Effector CD4-positive, alpha-beta T cell (primary cell): ENCODE measurements at places on chromosomes 6 and 20.

DNA sequence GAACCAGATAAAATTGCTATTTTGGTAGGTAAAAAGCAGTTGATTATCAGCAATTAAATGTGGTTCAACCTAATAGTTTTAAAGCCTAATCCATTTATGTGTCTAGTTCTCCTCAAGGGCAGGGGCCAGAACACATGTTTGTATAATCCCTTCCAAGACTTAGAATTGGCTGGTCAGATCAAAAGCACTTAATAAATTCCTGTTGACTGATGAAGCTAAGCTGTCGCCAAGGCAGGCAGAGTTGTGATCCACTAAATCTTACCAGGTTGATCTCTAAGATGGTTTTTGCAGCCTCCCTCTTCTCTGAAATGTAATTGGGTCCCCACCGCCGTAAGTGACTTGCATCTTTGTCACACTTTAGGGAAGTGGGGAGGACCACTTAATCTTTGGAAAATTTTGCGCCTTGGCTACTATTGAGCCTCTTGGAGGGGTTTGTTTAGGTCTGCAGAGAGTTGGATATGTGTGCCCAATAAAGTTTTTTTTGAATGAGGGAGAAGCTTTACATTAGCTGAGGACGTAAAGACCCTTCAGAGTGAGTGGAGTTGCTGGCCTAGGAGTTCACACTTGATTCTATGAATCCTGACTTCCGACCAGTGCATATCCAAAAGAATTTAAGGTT lies 65.9 kb downstream of the PHF20 start:
- DNase-seq, result no peak

DNA sequence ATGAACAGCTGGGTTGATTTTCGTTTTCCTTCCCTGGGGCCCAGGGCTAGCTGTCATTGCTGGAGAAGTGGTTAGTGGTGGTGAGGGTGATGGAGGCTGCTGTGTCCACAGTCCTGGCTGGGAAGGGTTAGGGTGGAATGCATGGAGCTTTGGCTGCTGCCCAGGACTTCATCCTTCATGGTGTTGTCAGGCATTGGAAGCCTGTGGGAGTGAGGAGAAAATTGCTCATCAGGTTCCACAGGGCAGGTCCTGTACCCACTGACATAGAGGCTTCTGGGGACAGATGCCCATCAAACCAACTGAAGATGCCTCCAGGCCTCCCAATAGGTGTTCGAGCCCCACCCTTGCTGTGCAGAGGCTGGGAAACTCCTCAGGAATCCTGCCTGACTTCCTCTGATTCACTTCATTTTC lies 262.4 kb upstream of the SUPT3H start:
- DNase-seq, result no peak

DNA sequence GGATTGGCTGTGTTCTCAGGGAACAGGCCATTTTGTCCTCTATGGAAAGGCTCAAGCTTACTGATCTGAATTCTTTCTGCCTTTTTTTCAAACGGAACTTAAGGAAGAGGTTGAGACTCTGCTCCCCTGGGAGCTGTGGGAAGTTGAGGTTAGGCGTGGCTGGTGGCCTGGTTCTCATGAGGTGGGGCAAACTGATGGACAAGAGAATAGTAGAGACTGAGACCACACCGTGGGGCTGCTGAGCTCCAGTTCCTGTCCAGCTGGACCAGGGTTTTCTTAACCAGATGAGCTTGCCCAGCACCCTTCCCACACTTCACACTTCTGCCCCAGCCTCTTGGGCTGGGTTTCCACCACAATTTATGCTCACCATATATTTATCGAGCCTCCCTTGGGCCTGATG lies 6.1 kb downstream of the AP5S1 start:
- no peak for DNase-seq

DNA sequence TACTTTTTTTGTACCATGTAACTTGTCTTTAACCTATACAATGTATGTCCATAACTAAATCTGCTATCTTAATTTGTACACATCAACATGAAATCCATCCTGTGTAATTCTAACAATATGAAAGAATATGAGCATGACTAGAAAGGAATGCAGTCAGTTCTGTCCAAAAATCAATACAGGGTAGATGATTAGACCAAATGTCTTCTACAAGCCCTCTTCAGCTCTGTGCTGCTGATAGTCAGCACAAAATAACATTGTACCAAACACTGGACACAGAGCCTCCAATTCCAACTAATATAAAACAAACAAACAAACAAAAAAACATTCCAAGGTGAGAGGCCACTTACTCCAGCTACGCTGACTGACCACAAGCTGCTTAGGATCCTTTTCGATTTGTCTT lies 301.4 kb upstream of the IRAK1BP1 start:
- DNase-seq, result no peak

DNA sequence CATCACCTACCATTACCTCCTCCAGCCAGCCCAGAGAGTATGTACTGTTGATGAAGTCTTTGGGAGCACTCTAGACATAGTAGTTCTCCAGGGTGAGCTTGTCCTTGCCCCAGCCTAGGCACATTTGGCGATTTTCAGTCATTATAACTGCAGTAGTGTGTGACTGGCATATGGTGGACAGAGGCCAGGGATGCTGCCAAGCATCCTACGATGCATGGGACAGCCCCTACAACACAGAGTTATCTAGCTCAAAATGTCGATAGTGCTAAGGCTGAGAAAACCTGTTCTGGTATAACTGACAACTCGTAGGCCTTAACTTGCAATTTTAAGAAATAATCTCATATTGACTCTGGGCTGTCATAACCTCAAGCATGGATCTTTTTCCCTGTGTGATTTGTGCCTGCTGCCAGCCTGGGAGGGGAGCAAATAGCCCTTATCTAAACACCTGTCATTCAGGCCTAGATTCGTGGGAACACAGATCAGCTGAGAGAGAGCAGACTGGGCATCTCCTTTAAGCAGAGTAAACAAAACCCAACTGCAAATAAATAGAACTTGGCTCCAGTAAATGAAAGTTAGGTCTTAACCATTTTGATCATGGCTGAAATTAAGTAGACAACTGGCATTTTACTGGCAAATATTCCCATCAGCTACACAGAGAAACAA lies 102.6 kb downstream of the SPTLC3 start:
- DNase-seq, result no peak

DNA sequence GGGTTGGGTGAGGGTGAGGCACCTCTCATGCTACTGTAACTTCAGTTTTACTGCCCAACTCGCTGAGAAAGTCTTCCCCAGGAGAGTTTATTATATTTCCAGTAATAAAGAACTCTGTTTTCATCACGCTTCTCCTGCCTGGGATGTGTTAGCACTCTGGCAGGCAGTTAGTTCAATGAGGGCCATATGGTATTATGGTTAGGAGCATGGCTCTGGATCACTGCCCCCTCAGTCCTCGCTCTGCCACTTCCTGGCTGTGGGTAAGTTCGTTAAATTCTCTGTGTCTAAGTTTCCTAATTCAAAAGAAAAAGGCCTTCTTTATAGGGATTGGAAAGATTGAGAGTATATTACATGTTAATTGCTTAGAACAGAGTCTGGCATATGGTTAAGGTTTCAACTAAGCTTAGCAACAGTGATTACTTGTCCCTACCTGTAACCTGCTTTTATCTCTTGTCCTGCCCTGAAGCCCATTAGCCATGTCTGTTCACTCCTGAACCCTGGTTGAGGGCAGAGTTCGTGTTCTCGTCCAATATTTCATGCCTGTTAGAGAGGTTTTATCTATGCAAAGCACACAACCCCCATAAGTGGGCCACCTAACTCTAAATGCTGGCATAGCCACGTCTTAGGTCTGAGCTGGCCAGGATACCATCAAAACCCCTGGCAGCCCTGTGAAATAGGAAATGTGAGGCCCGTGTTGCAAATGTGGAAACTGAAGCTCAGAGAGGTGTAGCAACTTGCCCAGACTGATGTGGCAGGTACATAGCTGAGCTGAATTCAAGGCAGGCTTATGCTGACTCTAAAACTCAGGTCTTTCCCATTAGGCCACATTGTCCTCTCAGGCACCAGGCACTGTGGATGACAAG lies 342.5 kb upstream of the JARID2 start:
- no peak for DNase-seq

DNA sequence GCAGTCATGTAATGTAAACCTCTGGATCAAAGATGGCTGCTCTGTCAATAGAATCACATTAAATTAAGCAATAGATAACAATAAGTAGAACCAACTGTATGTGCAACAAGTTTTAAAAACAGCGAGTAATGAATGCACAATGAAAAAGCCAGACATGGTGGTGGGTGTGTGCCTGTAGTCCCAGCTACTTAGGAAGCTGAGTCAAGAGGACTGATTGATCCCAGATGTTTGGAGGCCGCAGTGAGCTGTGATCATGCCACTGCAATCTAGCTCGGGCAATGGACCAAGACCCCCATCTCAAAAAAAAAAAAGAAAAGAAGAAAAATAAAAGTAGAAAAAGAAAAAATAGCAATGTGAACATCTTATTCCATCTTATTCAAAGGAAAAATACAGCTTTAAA lies 558.7 kb upstream of the MMS22L start:
- DNase-seq, result no peak

DNA sequence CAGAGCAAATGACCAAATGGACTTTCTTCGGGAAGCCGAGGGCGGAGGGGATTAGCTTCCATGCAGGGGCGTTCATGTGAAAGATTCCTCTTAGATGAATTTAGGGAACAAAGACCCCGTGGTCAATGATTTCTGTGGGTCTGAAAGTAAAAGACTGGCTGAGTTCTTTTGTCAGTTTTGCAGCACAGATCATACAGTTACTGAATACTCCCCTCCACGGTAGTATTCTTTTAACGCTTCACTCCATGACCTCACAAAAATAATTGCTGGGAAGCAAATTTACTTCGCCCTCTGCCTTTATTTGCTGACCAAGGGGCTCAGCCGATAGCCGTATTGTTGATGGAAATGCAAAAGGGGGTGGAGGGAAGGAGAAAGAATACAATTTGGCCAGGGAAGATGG lies 86.0 kb upstream of the SALL4 start:
- no peak for DNase-seq

- no peak for DNase-seq
These were observed 94.2 kb downstream of the RREB1 start for GRCh38 chr6:7201732-7202541.

DNA sequence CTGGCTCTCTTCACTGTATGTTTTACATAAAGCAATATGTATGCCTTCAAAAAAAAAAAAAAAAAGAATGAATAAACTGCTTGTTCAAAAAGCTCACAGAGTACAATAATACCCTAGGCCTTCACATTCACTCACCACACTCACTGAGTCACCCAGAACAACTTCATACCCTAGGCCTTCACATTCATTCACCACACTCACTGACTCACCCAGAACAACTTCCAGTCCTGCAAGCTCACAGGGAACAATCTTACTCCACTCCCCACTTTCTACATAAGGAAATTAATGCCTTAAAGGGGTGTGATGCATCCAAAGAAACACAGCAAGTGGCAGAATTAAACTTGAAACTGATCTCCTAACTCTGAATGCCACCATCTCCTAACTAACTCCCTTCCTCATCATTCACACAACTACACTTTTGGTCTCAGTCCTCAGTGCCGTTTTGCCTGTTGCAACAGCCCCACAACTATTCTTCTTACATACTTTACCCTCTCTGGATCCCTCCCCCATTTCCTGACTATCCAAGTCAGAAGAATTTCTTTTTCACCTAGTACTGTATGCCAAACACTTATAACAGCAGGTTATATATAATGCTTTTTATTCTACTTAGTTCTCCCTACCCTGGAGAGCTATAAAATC lies 34.2 kb downstream of the NHSL1 start:
- DNase-seq, result no peak

GRCh38 chr6:133046576-133046975 lies 194.6 kb upstream of the EYA4 start:
- DNase-seq, result no peak

DNA sequence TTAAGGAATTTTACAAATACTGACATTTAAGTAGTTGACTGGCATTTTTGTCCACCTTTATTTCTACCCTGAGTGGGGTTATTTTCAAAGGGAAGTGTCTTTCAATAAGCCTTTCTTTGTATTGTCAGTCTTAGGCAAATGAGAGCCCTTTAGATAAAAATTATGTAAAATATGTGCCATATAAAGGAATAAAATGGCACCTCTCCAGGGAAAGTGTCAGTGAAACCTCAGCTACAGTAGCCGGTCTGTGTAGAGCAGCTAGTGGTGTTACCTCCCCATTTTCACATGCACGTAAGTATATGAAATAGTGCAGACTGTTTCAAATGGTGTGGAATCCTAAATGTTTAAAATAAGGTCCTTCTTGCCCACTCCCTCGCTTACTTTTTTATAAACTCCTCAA lies 5.0 kb downstream of the FAM217B start:
- DNase-seq, result no peak

- no peak for DNase-seq
These were observed 61.6 kb downstream of the RPRD1B start for GRCh38 chr20:38095017-38095686.

DNA sequence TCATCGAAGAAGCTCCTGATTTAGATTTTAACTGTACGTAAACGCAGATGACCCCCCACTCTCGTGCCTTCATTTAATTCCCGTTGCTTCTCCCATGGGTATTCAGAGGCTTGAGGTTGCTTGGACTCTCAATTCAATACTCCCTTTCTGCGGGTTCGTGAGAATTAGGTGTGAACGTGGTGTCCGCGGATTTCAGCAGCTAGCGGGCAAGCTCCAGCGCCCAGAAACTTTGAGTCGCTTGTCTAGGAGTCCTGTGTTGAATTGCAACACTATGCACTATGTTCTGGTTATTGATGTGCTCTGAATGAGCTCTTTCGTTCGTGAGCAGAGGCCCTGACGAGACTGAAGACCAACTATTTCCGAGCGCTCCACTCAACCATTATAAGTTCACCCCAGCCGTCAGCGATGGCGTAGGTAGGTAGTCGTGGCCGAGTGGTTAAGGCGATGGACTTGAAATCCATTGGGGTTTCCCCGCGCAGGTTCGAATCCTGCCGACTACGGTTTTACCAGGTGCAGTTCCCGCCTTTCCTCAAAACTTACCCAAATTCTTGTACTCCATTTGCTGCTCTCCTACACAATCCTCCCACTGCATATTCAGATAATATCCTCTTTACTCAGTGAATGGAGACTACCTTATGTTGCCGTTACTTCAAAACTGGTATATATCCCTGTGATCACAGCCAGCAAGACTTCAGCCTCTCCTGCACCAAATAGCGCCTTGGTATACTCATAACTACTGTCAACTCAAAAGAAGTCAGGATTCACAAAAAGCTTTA lies 72.6 kb upstream of the ZNF184 start:
- no peak for DNase-seq

DNA sequence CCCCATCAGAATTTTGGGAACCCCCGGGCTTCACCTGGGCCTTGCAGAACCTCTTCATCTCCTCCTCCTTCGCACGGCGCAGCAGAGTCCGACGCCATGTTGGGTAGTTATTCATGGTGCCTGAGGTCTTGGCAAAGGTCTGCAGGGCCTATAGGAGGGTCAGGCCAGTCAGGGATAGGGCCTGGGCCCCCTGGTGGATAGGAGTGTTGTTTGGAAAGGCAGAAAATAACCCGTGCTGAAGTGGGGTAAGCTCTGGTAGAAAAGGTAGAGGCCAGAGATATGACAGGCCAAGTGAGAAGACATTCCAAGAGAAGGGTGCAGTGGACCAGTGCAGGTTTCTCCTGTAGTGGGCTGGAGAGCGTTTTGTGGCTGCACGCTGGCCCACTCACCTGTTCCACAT lies 4.9 kb downstream of the SMPD2 start:
- no peak for DNase-seq

GRCh38 chr6:52994031-52994838 lies 849 bp downstream of the GSTA4 start:
- DNase-seq, result no peak
